ENCODE measurements at places on chromosomes 3 and 15. TPM values are rescaled to one million over a fixed set of nuclear protein-coding genes. Genes with fewer than 3 reads are reported as not detected.

GRCh38 chr3:33388374-33389100, 51.7 kb downstream of the UBP1 start:
- no peak for DNase-seq

- no peak for DNase-seq
Observed at GRCh38 chr3:63571682-63572081, 80.8 kb upstream of the SNTN start.

GRCh38 chr3:169173231-169173630, 490.3 kb downstream of the MECOM start:
- DNase-seq, result no peak

DNA sequence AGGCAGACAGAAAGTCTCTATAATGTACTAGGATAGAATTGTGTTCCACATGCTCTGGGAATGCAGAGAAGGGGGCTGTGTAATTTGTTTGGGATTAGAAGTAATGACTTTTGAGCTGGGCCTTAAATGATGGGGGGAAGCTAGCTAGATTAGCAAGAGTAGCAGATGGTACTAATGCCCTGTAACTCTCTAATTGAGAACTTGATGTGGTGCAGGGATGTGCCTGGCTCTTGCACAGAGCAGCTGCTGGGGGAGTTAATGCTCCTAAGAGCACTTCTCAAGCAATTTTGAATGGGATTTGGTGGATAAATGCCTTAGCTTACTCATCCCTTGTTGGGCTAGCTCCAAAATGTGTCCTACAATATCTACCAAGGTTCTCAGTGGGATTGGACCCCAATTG, 12.4 kb upstream of the SYN2 start:
- DNase-seq, result no peak

Gene SMCO1
- total RNA-seq, result not detected

DNA sequence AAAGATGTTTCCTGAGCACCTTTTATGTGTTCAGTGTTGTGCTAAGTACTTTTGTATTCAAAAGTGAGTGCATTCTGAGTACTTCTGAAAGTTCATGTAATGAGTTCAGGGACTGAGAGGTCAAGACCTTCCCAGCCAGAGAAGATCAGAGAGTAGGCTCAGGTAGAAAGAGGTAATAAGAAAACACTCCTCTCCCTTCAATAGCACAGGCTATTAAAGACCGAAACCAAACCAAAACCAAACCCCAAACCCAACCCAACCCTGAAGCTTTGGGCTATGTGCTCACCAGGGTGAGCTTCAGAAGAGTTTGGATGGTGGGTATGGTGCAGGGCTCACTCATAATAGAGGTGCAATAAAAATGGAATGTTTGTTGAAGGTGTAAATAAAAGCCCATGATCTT, 76.7 kb upstream of the FAM3D start:
- DNase-seq, result no peak

- DNase-seq, result no peak
Observed at GRCh38 chr3:141414800-141415462, 46.6 kb downstream of the ZBTB38 start.

Data from vagina (tissue), 2 donors.